Transverse colon (tissue), 4 donors: ENCODE measurements at places on chromosomes 4 and X. TPM values are rescaled to one million over a fixed set of nuclear protein-coding genes. Genes with fewer than 3 reads are reported as not detected.
A peak's percentile ranks its signal among the peaks of the same experiment; 100 is the strongest.

DNA sequence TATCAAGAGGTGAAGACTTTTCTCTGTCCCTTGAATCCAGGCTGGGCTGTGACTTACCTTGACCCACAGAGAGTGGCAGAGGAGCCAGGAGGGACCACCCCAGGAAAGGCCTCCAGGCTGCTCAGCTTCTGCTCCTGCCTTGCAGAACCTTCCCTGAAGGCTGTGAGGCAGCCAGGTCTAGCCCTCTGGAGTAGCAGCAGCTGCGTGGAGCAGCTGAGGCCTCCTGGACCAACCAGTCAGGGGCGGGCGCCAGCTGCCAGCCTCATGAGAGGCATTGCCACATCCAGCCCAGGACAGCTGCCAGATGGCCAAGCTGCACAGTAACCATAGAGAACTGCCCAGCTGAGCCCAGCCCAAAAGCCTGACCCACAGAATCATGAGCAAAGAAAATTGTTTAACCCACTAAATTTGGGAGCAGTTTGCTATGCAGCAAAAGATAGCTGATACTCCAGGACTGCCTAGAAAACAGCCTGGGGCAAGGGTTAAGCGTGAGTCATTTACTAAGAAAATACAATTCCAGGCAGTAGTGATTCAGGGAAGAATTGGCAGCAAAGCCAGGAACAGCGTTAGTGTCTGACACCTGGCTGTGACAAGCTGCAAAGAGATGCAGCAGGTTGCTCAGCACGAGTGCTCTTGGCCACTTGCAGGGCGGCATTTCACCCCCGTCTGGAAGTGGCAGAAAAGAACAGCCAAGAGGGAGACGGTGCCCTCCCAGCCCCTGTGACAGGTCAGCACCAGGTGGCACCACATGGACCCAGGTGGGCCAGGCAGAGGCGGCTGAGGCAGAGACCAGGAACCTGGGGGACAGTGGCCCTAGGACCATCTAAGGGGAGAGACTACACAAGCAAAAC, 14.7 kb upstream of the PDE6B start:
- H3K4me3 ChIP-seq = no peak overlapping the region
- peaks cover 27% of the 10 kb centered on the region for H3K27me3 ChIP-seq
- H3K27ac ChIP-seq = no peak overlapping the region
- peak; percentile 14 for DNase-seq
- H3K4me1 ChIP-seq = no peaks in the 10 kb centered on the region
- H3K36me3 ChIP-seq = no peaks in the 10 kb centered on the region

ATP8A1 gene
- 174 TPM for total RNA-seq

WAS gene
- total RNA-seq = 5.9 TPM

DNA sequence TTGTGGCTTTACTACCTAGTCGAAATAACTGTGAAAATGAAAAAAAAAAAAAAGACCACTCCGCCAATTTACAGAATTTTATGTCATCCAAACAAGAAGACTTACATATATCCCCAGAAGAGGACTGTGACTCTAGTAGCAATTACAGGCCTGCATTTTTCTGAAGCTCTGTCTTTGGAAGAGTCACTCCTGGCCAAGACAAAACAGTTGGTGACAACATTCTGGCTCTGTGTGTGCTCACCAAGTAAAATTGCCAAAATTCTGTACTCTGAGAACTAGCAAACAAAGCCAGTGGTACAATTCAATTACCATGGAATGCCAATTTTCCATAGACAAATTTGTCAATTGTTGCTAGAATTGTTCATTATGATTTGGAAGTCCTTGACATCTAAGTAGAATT, 311.1 kb downstream of the PDGFC start:
- H3K4me1 ChIP-seq = no peaks in the 10 kb centered on the region
- H3K27ac ChIP-seq = no peak overlapping the region
- no peaks in the 10 kb centered on the region for H3K27me3 ChIP-seq

GRCh38 chr4:48428926-48429325, 54.2 kb upstream of the SLC10A4 start:
- H3K27me3 ChIP-seq = no peaks in the 10 kb centered on the region
- no peaks in the 10 kb centered on the region for H3K36me3 ChIP-seq
- H3K4me1 ChIP-seq = no peaks in the 10 kb centered on the region
- no peak for DNase-seq
- H3K4me3 ChIP-seq = no peak overlapping the region
- no peak overlapping the region for H3K27ac ChIP-seq

GRCh38 chr4:114606245-114606644, 7.6 kb downstream of the UGT8 start:
- DNase-seq = no peak
- no peaks in the 10 kb centered on the region for H3K36me3 ChIP-seq
- H3K4me1 ChIP-seq = peaks cover 33% of the 10 kb centered on the region
- H3K27me3 ChIP-seq = no peaks in the 10 kb centered on the region
- no peak overlapping the region for H3K4me3 ChIP-seq

BANK1 gene
- 0.27 TPM for total RNA-seq

FGD1 gene
- total RNA-seq = 3.0 TPM

DNA sequence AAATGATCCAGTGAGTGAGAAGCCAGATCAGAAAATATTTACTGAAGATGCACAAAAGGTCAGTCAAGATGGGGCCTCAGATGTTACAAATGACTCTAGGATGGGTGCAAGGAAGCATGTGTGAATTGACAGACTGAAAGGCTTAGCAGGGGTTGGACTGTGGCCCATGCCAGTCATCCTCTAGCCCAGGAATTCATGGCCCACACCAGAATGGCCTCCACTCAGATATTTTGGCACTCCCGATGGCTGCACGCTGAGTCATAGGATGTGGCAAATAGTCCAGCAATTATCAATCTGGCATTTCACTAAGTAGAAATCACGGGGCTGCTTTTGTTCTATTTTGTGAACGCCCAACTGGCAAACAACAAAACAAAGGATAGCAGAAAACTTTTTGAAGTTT, 406.5 kb downstream of the IQCM start:
- H3K27me3 ChIP-seq = no peaks in the 10 kb centered on the region
- no peak overlapping the region for H3K27ac ChIP-seq
- no peak overlapping the region for H3K4me3 ChIP-seq
- no peak for DNase-seq
- H3K4me1 ChIP-seq = no peaks in the 10 kb centered on the region
- H3K36me3 ChIP-seq = no peaks in the 10 kb centered on the region

DNA sequence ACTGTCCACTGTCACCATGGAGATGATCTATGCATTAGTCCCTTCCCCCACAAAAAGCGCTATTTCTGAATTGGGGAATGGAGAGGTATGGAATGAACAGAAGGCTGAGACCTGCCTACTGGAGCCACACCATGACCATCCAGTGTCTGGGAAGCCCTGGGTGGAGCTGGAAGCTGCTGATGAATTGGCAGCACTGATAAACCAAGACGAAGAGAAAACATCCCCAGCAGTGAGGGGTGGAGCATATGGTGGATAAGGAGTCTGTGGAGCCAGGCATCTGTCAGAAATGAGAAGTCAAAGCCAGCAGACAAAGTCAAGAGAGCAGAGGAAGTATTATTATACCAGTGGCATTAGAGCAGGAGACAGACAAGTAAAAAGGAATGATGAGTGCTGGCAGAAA, 13.2 kb downstream of the CC2D2A start:
- H3K4me1 ChIP-seq = peaks cover 8% of the 10 kb centered on the region
- H3K27me3 ChIP-seq = no peaks in the 10 kb centered on the region
- no peaks in the 10 kb centered on the region for H3K36me3 ChIP-seq
- H3K4me3 ChIP-seq = no peak overlapping the region

GRCh38 chrX:267771-268261, 13.4 kb upstream of the PLCXD1 start:
- no peaks in the 10 kb centered on the region for H3K36me3 ChIP-seq
- peak; percentile 44 for DNase-seq
- peaks cover 5% of the 10 kb centered on the region for H3K4me1 ChIP-seq
- no peak overlapping the region for H3K27ac ChIP-seq
- no peak overlapping the region for H3K4me3 ChIP-seq
- H3K27me3 ChIP-seq = no peaks in the 10 kb centered on the region

GRCh38 chrX:134963041-134963440, 27.8 kb upstream of the SMIM10 start:
- no peaks in the 10 kb centered on the region for H3K36me3 ChIP-seq
- no peak overlapping the region for H3K4me3 ChIP-seq
- no peaks in the 10 kb centered on the region for H3K4me1 ChIP-seq
- no peaks in the 10 kb centered on the region for H3K27me3 ChIP-seq

KIT gene
- total RNA-seq = 19.3 TPM

- H3K36me3 ChIP-seq = no peaks in the 10 kb centered on the region
- no peaks in the 10 kb centered on the region for H3K27me3 ChIP-seq
- no peak overlapping the region for H3K4me3 ChIP-seq
- DNase-seq = no peak
- H3K4me1 ChIP-seq = no peaks in the 10 kb centered on the region
- no peak overlapping the region for H3K27ac ChIP-seq
Observed at GRCh38 chrX:111649638-111650037, 31.3 kb upstream of the ALG13 start.
